ENCODE measurements at places on chromosomes 11 and 22. TPM values are rescaled to one million over a fixed set of nuclear protein-coding genes. Genes with fewer than 3 reads are reported as not detected.
A peak's percentile ranks its signal among the peaks of the same experiment; 100 is the strongest.

DNA sequence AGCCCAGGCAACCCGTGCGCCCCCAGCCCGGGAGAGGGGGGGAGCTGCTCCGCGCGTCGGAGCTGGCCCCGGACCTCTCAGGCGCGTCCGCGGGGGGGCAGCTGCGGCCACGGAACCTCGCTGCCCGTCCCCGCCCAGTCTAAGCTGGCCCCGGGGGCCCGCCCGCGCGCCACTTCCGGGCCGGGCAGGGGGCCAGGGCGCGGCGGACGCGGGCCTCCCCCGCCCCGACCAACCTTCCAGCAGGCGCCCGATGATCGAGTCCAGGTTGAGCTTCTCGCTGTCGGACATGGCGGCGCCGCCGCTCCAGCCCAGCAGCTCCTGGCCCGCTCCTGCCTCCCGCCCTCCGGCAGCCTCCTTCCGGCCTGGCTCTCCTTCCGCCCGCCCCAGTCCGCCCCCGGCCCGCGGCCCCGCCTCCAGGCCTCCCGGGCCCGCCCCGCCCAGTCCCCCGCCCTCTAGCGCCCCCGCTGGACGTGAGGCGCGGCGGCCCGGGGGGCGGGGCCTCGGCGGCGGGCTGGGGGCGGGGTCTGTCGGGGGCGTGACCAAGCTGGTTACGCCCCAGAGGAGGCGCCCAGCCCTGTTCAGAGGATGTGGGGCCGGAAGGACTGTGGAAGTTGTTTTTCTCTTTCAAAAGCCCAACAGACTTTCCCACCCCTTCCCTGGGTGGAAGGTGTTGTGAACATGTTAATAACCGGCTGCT, at the start of gene PPP1CA:
TSS of gene PPP1CA (minus strand) at position 364 of the 697 bp plus-strand sequence. CDS start at position 288, 76 bp downstream.
- DNase-seq = peak; percentile 92

DNA sequence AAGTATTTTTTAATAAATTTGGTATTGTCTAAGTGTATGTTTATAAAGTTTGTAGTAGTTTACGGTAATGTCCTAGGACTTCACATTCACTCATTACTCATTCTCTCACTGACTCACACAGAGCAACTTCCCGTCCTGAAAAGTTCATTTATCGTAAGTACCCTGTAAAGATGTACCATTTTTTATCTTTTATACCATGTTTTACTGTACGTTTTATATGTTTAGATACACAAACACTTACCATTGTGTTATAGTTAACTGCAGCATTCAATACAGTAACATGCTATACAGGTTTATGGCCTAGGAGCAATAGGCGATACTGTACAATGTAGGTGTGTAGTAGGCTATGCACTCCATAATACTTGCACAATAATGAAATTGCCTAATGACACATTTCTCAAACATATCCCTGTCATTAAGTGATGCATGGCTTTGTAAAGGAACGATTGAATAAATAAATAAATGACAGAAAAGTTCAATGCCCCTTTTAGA, 12.5 kb upstream of the CARD18 start:
- no peak for DNase-seq

DNA sequence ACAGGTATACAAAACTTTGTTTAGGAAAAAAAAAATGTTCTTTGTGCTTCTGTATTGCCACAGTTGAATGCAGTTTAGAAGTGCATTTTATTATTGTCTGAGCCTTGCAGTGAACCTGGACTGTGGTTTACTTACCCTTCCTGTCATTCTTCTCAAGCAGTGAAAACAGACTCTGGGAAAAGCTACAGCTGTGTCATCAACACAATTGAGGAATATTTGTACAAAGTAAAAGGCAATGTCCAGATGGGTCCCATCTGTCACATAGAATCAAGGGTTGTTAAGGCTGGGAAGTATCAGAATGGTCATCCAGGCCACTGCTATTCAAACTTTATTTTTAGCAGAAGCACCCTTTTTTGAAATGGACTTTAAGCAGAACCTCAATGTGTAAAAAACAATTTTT, 73.3 kb downstream of the TRIM44 start:
- no peak for DNase-seq

DNA sequence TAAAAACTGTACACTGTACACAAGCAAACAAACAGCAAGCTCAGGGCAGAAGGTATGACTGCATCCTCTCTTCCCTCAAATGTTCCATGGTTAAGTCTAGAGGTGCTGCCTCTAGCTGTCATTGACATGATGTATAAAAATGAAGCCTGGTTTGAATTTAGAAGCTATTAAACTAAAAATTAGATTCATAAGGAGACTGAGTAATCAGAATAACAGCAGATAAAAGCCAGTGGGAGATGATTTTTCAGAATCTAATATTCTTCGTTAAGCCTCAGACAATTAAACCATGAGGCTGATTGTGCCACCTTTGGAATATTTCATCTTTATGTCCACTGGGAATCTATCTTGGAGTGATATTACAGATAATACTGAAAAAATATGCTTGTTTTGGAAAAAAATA, 101.4 kb upstream of the ZC3H12C start:
- no peak for DNase-seq

DNA sequence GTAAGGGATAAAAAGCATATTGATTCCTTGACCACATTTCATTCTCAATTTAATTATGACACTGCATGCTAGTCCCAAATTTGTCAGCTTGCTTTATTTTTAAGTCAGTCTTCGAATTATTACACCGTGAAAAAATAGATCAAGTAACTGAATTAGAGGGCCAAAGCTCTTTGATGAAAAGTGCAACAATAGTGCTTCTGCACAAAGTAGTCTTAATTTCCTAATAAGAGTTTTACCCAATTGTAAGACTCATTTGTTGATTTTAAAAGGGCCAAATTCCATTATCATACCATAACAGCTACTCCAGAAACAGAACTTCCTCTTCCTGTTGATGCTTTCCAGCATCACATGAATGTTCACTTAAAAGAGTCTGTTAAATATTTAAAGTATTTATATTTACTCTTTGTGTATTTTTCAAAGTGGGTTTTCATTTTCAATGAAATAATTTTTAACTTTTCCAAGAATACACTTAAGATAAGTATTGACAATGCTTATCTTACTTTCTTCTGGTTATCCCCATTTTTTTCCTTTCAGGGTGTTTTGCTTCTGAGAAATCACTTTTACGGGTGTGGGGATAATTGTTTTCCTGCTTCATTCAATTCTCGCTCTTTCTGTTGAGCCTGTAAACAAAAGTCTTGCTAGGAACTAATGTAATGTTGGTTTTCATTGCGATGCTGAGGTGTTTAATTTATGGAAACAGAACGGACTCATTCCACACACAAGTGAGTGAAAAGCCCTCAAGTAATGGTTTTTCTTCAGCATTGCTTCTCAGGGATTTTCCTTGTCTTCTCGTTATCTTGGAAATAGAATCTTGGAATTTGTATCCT, 2.1 kb downstream of the ARHGEF12 start:
- no peak for DNase-seq

DNA sequence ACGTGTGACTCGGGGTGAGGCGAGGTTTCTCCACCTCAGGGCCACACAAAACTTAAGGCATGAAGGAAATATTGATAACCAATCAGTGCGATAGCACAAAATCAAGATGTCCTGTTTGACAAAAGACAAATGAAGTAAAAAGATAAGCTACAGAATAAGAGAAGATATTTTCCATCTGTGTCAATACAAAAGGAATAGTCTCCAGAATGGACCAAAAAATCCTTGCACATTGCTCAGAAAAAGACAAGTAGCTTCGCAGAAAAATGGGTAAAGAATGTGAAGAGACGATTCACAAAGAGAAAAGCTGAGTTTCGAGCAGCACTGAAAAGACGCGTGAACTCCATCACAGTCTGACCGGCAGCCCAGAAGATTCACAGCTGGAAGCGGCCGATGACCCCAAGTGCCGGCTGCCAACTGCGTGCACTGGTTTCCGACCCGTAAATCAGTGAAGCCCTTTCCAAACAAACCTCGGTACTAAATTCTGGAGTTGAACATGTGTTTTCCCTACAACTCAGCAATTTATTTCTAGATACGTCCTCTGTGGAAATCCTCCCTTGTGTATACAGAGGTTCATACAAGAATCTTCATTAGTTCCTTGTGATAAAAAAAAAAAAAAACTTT, 308.4 kb downstream of the BRD1 start:
- DNase-seq = no peak

Gene KBTBD3
- 2.4 TPM for total RNA-seq
